ENCODE measurements at places on chromosomes 2 and 18.

- no peak for DNase-seq
These were observed 106.5 kb upstream of the KCTD1 start for GRCh38 chr18:26654616-26655524.

- DNase-seq = no peak
These were observed 87.4 kb upstream of the SERPINE2 start for GRCh38 chr2:224126440-224126839.

DNA sequence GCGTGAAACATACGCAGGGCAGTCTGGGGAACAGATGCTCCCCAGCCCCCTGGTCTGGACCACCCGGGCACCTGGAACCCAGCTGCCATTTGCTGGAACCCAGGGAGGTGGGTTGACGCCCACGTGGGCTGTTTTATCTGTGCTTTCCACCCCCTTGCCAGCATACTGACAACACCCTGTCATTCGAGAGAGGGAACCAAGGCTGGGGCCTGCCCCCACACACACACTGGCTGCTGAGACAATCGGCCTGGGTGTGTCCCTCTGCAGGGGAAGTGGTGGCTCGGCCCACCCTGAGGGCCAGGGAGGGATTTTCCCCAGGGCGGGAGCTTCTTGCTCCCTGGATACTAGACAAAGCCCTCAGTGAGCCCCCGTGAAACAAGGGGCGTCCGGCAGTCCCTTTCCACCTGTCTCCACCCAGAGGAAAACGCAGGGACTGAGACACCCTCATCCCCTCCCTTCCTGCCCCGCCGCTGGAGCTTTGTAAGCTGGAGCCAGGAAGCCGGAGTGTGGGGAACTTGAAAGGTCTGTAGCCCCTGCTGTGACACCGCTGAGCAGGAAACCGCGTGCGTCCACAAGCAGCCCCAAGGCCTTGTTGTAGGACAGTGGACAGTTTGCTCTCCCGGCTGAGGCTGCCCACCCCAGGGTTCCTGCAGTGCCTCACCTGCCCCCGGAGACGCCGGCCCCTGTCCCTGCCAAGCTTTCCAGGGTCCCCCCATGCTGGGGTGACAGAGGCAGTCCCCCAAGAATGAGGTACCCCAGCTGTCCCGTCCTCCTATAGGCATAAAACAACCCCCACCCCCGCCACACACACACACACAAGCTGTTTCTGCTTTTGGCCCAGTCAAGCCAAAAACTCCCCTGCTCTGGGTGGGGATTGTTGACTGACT is 14.1 kb upstream of the KLF11 start:
- no peak for DNase-seq

GRCh38 chr2:44747794-44748193 is 193.7 kb upstream of the SIX3 start:
- DNase-seq = no peak

DNA sequence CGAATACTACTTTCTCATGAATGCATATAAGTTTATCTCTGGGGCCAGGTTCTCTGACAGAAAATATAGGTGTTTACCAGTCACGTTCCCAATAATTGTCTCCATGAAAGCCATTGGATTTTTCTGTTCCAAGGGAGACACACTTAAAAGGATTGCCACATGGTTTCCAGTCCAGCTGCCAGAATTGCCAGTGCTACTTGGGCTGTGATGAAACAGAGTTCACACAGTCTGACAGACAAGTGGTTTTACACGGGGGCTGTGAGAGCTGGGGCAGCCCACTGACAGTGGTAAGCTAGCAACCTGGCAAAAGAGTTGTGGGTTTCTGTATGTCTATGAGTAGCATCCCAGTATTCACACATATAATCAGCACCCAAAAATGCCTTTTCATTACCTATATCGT is 27.7 kb upstream of the ATRAID start:
- DNase-seq = no peak

DNA sequence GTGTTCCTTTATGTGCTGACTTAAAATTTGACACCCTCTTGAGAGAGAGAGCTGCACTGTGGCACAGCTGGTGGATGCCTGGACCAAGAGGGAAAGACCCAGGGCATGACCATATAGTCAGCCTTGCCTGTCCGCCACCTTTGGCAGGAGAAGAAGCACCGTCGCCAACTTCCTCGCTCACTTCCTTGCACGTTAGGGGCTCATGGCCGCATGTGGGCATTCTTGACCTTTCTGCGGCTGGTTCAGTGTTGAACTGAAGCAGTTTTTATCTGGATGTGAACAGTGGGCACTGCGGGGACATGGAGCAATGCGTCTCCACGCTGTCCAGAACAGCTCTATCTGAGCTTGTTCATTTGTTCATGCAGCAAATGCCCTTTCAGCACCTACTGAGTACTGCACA is 66.9 kb downstream of the TRAPPC12 start:
- no peak for DNase-seq

- no peak for DNase-seq
These were observed 469.0 kb upstream of the SALL3 start for GRCh38 chr18:78510636-78511035.

GRCh38 chr18:11752116-11752911 is 63.2 kb downstream of the GNAL start:
- DNase-seq = peak; percentile 36

DNA sequence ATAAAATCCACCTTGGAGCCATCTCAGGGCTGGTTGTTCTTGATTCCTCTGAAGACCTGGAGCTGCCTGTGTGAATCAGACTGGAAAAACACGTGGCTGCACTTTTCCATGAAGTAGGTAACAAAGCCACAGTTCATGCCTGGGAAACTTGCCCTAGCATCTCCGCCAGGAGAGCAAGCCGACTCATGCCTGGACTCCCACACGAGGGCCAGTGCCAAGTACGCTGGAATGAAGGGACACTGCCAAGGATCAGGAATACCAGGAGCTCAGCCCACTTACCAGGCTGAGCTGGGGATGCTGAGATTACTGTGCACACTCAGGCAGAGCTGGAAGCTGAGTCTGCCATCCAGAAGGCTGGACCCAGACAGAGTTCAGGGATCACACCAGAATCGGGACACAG is 10.9 kb upstream of the FHL2 start:
- peak; percentile 42 for DNase-seq

DNA sequence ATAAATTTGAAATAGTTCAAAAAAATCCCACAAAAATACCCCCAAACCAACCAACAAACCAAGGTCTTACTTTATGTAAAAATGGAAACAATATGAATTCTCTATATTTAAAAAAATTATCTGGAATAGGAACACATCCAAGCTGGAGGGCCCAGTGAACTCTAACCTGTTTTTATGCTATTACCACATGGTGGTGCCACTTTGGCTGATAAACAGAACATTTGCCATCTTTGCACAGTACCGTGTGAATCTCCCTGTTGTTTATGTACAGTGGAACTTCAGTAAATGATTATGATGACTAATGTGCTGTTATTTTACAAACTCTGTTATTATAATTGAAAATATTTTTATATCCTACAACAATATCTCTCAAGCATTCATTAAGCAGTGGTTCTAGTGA is 145.3 kb upstream of the SMAD7 start:
- DNase-seq = no peak

GRCh38 chr2:207291625-207292252 is 126.0 kb upstream of the KLF7 start:
- DNase-seq = no peak

GRCh38 chr18:36297417-36298125 is at the start of gene FHOD3:
TSS of gene FHOD3 (plus strand) at chr18:36297713. CDS start at chr18:36297836, 123 bp downstream.
- peak; percentile 19 for DNase-seq

- no peak for DNase-seq
These were observed 99.6 kb upstream of the MCFD2 start for GRCh38 chr2:47015206-47015605.

DNA sequence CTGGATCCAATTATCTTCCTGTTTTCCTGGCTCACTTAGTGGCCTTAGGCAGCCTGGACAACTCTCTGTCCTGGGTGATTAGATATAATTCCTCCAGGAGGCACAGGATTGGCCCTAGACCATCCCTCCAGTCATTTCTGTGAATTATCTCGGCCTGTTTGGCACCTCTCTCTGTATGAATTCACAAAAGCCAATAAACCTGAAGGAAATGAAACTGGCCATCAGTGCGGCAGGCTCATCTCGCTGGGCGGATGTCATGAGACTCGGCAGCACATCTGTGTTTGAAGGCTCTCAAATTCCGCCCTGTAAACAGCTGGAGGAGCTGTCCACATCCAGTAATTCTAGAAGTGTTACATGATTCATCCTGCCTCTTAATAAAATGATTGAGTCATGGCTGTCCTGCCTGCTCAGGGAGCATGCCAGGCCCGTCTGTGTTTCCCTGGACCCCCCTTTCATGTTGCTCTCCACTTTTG is 38.6 kb downstream of the ACOXL start:
- DNase-seq = peak; percentile 51

- DNase-seq = no peak
These were observed 8.9 kb upstream of the KLF11 start for GRCh38 chr2:10034333-10035052.

DNA sequence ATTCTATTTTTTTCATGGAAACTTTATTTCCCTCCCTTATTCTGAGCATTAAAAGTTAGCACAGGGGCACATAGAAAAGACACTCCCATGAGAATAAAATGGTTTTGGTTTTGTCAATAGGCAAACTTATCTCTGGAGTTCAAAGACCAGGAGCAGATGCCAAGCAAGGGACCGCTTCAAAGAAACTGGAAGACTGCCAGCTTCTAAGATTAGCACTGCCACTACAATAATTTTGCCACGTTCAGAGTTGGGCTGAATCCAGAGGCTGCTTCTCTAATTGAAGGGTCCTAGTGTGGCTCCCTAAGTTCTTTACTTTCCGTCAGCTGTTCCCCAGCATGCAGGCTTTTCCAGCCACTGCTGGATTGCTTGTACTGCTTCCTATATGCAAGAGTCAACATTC is 681.0 kb upstream of the GCFC2 start:
- peak; percentile 97 for DNase-seq

DNA sequence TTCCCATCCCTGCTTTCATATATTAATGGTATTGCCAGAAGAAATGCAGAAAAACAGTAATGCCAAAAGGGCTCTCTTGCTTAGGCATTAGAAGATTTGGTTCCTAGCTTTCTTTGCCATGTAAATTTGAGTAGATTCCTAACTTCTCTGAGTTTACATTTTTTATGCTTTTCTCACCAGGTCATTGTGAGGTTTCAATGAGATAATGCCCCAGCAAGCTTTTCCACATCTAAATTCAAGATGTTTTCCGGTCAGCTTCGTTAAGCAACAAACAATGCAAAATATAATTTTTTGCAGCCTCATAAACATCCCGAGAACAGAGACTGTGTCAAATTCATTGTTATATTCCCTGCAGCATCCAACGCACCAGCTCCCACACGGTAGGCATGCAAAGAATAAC is 44.9 kb downstream of the NCKAP5 start:
- no peak for DNase-seq

DNA sequence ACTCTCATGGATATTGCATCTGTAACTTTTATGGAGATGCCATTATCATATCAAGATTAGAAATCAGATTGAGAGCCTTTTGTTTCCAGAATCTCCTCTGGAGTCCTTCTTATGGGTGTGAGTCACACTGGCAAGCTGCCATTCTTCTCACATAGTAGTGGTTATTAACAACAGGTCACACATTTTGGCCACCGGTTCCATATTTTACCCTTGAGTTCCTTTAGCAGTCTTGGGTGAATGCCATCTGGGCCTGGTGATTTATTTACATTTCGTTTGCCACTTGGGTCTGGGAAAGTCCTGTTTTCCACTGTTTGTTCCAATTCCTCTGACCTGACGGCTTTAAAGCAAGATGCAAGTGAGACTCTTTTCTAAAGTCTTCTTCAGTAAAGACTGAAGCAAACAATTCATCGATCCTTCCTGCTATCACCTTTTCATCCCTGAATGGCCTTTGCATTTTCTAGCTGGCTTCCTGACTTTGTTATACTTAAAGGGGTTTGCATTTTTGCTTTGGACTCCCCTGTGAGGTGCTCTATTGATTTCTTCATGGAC is 80.5 kb upstream of the CAVIN2 start:
- DNase-seq = peak; percentile 94

- DNase-seq = no peak
These were observed 55.4 kb downstream of the NGEF start for GRCh38 chr2:232957657-232958090.

- DNase-seq = no peak
These were observed 283.7 kb upstream of the MMADHC start for GRCh38 chr2:149871091-149871885.

DNA sequence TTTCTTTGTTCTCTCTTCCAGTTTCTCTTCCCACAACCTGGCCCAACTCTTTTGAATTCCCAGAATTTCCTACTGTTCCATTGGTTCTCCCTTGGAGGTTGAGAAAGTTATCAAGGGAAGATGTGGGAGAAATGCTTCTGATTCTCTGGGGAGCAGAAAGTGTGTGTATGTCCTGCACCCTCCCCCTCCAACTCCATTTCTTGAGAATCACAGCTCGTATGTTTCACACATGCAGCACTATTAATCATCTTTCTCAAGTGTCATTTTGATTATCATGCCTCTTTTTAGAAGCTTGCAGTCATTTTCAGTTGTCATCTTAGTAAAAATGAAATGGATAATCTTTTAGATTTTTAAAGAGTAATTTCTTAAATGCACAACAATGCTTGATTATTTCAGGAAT is 296.8 kb upstream of the SLC39A10 start:
- DNase-seq = no peak

GRCh38 chr2:236919209-236919608 is 166.5 kb upstream of the COPS8 start:
- DNase-seq = no peak
